Effector CD8-positive, alpha-beta T cell (primary cell): ENCODE measurements at places on chromosomes 7 and 10.

- DNase-seq: no peak
Measured at GRCh38 chr7:132488634-132489302, 87.5 kb downstream of the PLXNA4 start.

DNA sequence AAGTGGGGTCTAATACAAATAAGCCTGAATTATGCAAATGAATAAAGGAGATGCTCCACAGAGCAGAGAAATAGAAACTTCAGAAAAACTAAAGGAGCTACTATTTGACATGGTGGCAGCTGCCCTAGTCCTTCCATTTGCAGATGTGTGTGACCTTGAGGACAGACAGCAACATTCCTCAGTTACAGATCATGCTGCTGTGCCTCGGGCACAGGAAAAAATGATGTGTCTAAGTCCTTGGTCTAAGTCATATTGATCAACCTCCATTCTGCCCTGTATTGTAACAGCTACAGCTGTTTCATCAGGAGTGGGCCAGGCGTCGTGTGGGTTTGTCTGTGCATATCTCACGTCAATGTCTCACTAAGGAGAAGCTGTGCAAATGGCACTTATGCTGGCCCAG is 710.4 kb downstream of the TNS3 start:
- DNase-seq: no peak

DNA sequence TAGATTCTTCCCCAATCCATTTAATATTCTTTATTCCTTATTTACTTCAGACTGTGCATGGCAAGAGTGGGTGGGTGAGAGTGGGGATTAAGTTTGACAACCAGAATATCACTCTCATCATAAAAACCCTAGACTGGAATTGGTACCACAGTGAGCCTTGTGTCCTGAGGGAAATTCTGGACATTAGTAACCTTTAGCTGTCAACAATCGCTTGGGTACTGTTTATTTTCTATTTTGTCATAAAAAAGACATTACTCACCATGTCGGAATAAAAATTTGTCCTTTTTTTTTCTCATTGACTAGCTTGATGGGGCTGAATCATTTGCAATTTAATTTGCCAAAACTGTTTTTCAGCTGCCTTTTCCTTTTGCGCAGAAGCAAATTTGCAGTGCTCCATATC is 176.1 kb upstream of the SEMA3C start:
- DNase-seq: no peak

DNA sequence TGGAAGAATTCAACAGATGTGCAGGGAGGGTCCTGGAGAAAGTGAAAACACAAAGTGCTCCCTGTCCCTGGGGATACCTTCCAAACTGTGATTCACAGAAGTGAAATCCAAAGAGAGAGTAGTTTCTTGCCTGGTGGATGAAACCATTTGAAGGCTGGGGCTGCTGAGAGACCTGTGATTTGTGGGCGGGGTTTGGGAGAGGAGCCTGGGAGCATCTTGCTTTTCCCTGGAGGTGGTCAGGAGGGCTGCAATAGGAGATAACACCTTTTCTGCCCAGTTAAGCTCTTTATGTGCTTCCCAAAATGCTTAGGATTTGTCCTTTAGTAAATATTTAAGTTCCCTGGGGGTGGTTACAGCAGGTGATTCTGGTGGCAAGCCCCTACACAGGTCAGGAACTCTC is 105.3 kb upstream of the TPK1 start:
- DNase-seq: no peak

GRCh38 chr10:63819753-63820329 is 298.6 kb downstream of the REEP3 start:
- no peak for DNase-seq

GRCh38 chr10:48744587-48744986 is 59.9 kb downstream of the WDFY4 start:
- no peak for DNase-seq

DNA sequence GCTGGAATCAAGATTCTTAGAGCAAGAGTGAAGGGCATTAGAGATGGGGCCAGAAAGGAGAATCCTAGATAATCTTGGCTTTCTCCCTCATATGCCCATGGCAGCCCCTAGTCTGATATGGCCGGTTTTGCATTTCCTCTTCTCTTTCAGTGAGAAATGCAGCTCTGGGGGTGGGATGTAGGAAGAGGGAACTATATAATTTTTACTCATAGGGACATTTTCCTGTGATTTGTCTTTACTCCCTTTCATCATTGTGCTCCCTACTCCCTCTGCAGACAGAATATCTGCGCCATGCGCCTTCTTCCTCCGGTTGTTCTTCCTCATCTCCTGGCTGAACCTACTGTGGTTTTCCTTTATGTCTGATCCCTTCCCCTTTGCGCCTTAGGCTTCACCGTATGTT is 16.8 kb upstream of the CHCHD1 start:
- no peak for DNase-seq

GRCh38 chr10:122543676-122544445 is 16.7 kb upstream of the DMBT1 start:
- no peak for DNase-seq

DNA sequence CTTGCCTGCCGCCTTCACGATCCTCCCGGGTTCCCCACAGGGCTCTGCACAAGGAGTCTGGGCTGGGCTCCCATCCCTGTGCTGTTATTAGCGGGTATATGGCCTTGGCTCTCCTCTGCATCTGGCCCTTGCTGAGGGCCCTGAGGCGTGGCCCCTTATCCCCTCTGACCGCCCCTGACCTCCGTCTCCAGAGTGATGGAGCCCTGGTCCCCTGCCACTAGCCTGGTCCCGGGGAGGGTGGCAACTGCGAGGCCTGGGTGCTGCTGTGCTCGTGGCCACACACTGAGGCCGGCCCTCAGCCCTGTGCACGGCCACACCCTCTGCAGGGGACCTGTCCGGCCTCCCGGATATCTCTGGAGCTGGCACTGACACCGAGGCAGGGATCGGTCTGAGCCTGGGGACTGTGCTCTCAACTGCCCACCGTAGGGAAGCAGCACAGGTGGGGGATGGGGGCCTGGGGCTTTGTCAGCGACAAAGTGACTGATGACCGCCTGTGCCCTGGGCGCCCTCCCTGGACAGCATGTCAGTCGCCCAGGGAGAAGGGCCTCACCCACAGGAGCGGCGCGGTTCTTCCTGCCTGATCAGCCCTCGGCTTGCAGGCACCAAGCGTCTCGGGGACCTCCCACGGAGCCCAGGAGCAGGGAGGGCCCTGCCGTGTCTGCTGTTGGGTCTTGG is 72.4 kb downstream of the NKX6-2 start:
- no peak for DNase-seq

DNA sequence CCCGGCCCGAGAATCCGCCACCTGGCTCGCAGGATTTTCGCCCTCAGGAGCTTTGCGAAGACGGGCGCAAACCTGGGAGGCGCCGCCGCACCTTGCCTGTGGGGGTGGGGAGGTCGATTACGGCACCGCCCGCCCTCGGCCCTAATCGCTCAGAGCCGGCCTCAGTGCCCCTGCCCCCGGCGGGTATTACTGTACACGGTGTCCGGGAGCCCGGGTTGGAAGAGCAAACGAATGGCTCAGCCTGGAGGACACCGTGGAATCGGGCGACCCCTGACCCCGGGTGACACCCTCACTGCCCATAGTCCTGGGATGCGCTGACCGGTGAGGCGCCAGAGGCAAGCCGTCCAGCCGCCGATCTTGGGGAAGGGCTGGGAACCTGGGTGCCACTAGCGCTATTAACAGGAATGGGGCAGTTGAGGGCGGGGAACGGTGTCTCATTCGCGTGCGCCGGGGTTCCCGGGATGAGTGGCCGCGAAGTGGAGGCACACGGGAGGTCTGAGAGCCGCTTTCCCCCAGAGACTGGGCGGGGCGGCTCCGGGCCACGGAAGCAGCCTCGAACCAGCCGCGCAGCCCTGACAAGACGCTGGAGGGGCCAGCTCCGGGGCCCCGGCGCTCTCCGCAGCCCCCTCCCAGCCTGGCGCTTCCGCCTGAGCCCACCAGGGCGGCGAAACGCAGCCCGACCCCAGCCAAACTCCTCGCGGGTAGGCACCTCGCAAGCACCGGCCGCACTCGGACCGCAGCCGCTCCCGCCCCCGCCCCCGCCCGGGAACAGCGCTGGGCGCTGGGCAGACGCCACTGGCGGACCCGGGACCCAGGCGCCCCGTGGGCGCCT is 167.5 kb downstream of the NRF1 start:
- DNase-seq: no peak

GRCh38 chr7:158403013-158403821 is 184.4 kb downstream of the PTPRN2 start:
- no peak for DNase-seq

- DNase-seq: no peak
Measured at GRCh38 chr7:38409531-38409930, 136.1 kb upstream of the TARP start.

DNA sequence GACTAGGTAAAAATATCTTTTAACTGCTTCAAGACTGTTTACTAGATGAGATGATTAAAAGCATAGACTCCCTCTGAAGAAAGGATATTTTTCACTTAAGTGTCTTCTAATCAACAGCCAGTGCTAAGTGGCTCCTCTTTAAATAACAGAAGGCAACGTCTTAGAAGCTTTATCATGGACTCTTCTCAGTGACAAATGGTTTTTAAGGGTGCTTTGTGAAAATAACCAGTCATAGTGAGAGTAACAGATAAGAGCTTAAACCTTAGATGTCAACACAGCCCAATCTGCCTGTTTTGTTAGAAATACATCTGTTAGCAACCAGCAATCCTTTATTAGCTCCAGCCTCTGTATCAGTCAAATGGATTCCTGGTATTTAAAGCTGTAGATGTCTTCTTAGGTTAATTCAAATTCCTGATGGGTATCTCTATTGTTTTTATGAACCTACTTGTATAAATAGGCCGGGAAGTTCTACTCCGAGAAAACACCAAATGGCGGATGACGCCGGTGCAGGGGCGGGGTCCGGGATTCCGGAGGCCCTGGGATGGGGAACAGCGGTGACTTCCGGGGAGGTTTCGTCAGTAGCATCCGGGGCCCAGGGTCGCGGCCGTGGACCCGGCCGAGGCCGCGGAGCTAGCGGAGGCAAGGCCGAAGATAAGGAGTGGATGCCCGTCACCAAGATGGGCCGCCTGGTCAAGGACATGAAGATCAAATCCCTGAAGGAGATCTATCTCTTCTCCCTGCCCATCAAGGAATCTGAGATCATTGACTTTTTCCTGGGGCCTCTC is 285.4 kb downstream of the GPR37 start:
- DNase-seq: no peak

GRCh38 chr10:43749940-43750552 is 101.4 kb upstream of the ZNF32 start:
- no peak for DNase-seq

- DNase-seq: no peak
Measured at GRCh38 chr10:125565046-125565445, 117.9 kb downstream of the TEX36 start.

DNA sequence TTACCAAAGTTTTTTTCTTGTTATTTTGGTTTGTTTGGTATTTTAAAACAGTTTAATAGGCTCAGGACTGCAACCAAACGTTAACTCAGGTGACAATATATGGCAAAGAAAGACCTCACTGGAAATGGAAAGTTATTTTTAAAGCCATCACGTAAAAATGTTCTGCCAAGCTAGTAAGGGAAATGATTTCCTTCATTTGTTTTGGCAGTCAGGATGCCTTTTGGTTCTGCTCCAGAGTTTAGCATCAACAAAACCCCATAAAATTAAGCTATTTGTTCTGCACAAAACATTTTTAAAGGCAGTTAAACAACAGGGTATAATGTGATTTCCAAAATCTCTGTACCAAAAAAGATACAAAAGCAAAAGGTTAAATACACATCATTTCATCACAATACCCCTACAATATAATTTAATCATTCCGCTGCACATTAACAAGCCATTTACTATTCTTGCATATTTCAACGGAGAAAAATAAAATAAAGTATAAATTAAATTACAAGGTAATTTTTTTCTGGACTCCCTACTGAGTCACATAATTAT is 172.4 kb downstream of the SEMA3E start:
- no peak for DNase-seq

DNA sequence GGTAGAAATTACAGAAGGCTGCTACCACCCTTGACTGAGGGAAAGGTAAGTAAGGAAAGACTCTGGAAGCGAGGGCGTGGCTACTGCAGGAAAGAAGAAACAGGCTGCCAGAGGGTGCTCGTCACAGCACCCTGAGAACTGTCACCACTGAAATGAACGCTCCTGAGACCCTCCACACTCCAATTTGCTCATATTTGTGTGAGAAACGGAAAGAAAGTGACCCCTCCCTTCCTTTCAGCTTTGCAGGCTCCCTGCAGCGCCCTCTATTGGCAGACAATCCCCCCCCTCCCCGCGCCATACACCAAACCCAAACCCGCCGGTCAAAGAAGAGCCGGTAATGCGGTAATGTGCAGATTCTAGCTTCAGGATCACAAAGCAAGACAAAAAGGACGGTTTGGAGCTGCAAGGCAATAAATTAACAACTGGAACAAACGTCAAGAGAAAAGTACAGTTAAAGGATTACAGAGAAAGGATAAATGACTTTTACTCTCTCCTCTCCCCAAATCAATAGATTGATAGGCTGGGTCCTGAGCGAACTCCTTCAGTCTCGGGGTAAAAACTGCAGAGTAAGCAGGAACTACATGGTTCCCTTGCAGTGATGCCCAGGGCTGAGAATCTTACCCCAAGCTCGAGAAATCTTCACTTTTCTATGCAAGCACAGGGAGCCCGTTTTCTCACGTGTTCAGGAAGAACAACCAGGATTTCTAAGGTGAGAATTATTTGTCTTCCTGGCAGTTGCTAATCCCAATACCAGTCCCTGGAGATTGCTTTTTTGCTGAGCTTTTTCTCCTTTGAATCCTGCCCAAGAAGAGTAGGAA is 47.6 kb downstream of the STEAP1B start:
- no peak for DNase-seq
